ENCODE measurements at places on chromosomes 7 and 10.

GRCh38 chr10:103225939-103226338 is 19.7 kb upstream of the RPEL1 start:
- no peak for DNase-seq

GRCh38 chr7:47337531-47337930 is 244.4 kb downstream of the TNS3 start:
- no peak for DNase-seq

DNA sequence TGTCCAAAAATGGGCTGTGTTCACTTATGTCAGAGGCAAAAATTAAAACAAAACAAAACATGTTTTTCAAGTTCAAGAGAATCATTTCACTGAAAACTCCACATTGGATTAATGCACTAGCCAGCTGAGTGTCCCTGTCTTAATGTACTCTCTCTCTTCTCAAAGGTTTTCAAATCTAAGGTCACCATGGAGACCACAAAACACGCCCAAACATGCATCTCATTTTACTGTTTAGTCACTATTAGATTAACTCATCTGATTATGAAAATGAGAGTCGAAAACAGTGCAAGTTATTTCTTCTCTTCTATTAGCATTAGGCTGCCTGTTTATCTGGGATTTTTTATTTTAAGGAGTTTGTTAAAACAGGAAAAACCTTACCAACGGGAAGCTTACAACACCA is 70.8 kb upstream of the ASAH2 start:
- DNase-seq: no peak

DNA sequence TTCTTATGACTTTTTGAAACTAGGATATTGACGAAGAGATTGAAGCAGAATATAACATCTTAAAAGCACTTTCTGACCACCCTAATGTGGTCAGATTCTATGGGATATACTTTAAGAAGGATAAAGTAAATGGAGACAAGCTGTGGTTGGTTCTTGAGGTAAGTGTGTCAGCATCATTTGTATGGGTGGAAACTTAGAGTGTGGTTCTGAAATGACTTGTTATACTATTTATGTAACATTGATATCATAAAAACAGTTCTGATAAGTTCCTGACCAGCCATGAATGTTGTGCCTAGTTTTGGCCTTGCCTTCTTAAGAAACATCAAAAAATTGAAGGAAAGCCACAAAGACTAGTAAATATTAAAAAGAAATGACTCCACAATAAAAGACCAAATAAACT is 20.8 kb downstream of the MYO3A start:
- DNase-seq: no peak

DNA sequence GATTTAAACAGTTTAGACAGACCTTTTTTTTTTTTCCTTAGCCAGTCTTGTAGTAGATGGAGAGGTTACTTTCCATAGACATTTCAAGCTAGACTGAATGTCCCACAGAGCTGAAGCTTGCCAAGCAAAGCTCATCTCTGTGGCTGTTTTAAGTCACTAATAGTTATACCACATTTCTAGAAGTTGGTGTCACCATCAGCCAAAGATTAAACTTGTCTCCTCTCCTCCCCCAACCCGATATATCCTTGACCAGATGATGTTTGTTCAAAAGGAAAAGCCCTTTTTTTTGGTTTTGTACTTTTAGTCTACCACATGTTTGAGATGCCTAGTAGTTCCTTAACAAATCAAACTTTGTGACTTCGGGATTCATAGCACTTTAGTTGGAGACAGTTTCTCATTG is 66.1 kb downstream of the ADD3 start:
- DNase-seq: no peak

GRCh38 chr7:131190146-131190545 is 137.5 kb upstream of the MKLN1 start:
- no peak for DNase-seq

DNA sequence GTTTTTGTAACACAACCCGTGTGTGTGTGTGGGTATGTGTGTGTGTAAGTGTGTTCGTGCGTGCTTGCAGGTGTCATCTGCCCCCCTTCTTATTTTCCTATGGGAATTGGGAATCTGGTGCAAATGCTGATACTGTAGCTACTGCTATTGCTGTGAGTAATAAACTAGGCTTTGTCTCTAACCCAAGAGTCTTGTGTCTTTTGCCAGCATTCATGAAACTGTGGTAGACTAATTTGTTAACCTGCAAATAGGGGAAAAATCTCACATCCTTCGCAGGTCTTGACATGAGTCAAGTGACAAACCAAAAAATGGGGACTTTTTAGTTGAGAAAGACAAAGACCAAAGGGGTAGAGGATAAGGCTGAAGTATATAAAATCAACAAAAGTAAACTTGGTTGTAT is 57.9 kb upstream of the FAM133B start:
- DNase-seq: no peak

DNA sequence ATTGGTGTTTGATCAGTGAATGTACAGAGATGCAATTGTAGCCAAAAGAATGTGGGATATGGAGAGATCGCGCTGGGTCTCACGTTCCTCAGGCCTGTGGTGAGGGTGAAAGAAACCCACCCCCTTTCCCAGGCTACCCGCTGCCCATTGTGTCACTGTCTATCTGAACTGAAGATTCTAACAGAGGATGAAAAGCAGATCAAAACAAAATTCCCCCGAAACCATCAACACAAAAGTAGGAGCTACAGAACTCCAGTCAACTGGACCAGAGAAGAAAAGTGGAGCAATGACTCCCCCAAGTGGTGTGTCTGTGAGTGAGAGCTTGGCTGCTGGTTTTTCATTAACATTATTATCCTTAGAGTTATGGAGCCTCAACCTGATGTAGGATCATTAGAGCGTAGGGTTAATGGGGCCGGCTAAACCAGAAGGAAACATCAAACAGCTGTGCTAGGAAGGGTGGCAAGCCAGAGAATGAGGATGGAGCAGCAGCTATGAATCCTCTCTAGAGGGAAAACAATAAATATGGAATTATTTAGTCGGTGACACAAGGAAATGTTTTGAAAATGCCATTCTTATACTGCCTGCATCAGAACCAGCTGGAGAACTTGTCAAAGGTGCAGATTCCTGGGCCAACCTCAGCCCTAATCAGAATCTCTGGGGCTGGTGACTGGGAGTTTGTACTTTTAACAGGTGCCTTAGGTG is 38.3 kb downstream of the AKR1B1 start:
- DNase-seq: no peak

DNA sequence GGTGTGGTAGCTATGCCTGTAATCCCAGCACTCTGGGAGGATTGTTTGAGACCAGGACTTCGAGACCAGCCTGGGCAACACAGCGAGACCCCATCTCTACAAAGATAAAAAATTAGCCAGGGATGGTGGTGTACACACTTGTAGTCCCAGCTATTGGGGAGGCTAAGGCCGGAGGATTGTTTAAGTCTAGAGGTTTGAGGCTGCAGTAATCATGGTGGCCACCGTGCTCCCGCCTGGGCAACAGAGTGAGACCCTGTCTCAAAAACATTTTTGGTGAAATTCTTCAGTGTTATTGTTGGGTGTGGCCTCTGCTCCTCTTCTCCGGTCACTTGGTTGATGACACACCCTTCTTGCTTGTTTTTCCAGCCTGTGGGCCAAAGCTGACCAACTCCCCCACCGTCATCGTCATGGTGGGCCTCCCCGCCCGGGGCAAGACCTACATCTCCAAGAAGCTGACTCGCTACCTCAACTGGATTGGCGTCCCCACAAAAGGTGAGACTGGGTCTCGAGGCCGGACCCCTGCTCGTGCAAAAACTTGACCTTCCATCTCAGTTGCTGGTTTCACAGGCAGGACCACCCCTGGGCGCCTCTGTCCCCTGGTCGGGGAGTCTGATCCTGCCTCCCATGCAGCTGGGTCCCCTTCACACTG is 10.6 kb downstream of the PFKFB3 start:
- no peak for DNase-seq

DNA sequence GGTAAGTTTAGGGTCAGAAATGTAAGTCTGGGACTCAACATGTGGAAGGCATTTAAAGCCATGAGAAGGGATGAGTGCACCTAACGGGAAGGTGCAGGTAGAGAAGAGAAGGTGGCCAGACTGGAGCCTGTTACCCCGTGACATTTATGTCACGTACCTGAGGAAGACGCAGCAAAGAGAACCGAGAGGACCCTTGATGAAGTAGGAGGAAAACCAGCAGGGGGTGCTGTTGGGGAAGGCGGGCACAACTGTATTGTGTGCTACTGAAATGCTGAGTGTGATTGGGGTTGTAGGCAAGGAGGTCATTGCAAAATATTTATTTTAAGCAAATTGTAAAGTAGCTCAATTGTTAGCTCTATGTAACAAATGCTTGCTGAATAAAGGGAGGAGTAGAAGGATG is 338.2 kb upstream of the PRKCQ start:
- DNase-seq: peak; percentile 72

DNA sequence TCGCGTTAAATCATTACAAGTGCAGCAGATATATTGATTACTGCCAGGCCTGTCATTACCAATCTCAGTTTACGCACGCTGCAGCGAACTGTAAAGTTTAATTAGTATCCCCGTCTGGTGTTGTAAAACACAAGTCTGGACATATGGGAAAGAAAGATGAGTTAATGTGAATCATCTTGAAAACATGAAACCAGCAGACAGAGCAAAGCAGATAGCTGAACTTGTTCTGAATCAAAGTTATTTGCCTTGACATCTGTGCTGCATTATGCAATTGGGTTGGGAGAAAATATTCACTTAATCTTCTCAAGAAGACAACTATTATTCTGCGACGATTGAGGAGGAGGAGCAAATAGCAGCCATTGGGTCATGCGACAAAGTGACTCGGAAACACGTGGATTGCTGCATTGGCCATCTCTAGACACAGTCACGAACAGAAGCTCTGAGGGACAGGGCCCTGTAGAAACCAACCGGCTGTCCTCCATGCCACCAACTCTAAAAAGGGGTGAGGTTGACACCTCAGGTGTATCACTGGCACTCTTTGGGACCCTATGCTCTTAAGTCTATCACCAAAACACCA is 156.3 kb upstream of the C7orf33 start:
- DNase-seq: no peak

DNA sequence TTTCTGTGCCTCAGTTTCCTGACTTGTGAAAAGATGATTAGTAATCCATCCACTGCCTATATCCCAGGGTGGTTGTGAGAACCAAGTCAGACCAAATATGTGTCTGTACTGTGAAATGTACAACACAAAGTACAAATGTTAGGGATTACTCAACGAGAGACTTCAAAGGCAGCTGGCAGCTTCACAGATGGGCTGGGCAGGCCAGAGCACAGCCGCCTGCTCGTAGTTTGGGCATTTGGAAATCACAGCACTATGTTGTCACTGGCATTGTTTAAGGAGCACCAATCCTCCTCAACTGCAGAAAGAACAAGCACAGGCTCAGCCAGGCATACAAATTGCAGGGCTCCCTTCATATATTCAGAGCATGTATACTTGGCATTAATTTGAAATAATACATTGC is 64.5 kb upstream of the C10orf90 start:
- DNase-seq: no peak

DNA sequence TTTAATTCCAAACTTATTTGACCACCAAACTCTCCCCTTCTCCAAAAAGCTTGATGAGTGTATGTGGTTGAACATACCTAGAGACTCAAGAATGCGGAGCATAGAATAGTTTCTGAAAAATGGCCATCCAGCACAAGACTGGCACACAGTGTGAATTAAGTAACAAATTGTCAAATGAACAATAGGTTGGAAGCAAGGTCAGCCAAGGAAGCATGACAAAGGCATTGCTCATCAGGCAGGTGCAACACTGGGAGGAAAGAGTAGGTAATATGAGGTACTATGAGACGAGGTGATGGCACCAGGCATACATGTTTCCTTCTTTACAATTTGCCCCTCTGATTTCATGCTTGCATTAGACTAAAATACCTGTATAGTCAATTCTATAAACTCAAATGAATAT is 73.7 kb downstream of the DKK1 start:
- no peak for DNase-seq

DNA sequence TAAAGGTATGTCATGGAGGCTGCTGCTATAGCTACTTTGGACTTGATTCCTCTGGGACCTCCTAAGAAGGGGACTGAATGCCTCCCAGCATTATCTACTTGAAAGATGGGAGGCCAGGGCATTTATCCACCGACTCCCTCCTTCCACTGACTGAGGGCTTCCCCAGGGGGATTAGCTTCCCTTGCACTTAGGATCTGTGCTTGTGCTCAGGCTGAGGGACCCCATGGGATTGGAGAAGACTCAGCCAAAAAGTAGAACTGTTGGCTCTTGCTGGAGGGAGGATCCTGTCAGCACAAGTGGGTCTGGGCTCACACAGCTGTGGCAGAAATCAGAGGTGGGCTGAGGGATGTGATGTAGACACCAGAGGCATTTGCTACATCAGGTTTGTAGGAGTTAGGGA is 81.5 kb upstream of the SYPL1 start:
- DNase-seq: no peak

DNA sequence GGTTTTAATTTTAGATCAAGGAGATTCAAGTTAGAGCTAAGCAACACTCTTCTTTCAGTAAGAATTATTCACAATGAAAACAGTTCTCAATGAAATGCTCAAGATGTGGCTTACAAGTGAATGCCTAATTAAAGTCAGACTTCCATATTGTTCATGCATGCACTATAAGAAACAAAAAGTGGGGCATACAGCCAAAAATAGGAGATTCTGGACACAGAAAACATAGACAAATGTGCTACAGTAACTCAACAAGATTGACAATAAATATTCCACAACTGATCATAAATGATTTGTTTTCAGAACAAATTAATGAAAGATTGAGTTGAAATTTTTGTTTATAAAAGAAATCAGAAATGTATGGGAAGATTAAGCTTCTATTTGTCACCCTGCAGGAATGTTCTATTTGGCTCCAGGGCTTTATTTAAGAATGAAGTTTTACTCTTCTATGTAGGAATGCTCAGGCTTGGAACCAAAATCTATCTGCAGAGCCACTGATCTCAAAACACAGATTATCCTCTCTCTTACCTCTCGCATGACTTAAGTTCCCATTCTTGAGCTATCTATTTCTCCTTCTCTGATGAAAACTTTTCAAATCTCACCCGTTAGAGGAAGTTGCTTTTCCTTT is 89.0 kb upstream of the PIP4K2A start:
- DNase-seq: no peak

DNA sequence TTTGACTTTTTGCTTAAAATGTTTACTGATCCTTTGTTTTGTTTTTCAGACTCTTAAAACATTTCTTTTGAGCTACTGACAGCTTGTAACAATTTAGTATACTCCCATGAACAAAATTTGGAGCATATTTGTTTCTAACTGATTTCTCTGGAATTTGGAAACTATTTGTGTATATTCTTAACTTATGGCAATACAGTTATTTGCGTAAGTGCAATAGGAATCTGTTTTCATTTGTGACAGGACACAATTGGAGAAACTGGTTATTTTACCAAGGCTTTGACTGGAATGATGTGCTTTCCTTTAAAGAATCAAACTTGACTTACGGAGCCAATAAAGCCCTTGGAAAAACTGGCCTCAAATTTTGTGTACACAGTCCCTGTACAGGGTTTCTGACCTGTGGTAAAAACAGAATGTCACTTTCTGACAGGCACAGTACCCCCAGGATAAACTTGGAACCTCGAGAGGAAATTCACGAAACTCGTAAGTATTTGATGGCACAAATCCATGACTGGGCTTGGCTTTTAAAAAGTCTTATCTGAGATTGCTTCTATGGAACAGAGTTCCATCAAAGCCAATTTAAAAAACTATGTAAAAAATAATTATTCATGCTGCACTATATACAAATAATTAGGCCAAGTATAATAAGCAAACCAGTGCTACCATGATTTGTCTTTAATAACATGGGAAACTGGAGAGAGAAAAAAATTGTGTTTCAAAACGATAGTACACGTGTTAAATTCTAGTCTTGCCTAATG is 70.4 kb downstream of the ST8SIA6 start:
- no peak for DNase-seq

- no peak for DNase-seq
Measured at GRCh38 chr10:131310551-131311401, 745 bp downstream of the TCERG1L start.
